ENCODE measurements at places on chromosomes 4 and X.
A peak's percentile ranks its signal among the peaks of the same experiment; 100 is the strongest.

GRCh38 chr4:2934077-2934812 is 29.0 kb downstream of the NOP14 start:
- peak; percentile 53 for DNase-seq

DNA sequence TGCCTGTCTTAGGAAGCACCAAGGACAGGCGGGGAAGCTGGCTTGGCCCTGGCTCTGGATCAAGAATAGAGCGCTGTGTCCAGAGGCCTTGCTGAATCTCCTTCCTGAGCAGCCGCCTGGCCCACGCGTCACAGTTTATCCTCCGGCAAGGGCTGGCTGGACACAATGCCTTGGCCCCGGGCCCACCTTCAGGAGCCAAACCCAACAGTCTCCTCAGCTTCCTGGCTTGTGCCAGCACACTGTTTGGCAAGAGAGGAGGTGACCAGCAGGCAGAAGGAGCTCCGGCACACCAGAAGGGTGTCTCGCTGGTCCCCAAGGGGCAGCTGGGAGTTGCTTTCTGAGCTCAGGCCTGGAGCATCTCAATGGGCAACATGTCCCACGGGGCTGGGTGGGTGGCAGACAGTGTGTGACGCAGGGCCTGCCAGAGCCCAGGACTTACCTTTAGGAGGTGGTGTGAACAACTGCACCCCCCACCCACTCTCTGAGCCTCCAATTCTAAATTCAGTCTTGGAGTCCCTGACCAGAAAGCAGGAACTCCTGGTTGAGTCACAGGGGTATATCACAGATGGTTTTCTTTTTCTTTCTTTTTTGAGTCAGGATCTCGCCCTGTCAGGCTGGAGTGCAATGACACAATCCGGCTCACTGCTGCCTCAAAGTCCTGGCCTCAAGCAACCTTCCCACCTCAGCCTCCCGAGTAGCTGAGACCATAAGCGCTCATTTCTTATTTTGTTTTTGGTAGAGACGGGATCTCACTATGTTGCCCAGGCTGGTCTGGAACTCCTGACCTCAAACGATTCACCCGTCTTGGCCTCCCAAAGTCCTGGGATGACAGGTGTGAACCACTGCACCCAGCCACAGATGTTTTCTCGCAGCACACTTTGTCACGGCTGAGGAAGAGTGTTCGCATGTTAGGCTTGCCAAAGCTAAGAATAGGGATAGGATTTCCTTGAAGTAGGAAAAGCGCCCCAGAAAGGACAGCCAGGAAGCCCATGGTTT is 361.2 kb downstream of the BCOR start:
- DNase-seq = no peak

DNA sequence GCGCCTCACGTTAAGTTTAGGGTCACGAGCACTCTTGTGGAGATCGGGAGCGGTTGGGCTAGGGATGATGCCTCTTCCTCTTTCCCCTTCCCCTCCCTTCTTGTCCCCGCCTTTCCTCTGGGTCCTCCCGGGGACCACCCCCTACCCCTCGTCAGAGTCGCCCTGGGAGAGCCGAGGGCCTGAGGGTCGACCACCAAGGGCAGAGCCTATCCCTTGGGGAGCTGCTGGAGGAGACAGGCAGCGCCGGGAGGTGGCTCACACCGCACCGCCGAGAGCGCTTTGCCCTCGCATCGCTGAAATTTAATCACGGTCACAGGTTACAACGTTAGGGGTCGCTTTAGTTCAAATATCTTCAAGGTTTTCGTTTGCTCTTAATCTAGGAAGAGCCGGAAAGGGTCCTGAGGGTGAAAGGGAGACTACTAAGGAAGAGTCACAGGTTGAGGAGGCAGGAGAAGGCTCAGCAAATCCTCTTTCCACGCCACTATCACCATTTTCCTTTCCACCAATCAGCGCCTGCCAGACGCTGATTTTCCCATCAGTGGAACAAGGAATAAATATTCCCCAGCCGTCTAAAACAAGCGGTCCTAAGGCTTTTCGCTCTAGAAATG is 528 bp upstream of the SNCA start:
- DNase-seq = peak; percentile 29

GRCh38 chrX:110245011-110245410 is 72.9 kb downstream of the AMMECR1 start:
- no peak for DNase-seq

DNA sequence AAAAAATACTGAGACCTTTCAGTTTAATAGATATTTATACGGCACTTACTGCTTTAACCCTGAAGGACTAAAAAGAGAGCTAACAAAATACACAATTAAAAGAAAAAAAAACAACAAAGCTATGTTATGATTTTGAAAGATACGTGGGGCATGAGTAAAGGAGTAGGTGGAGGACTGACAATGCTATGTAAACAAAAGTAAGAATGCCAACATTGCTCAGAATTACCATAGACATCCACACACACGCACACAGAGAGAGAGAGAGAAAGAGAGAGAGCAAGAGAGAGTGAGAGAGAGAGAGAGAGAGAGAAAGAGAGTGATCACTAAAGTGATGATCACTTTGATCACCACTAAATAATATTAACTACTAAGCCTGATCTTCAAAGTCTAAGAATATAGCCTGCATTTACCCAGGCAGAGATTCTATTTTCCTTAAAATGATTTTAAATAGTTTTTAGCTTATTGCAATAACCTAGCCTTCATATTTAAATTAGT is 313.9 kb upstream of the SPANXN4 start:
- DNase-seq = no peak

- no peak for DNase-seq
Measured at GRCh38 chr4:146051223-146051622, 112.6 kb upstream of the ZNF827 start.

DNA sequence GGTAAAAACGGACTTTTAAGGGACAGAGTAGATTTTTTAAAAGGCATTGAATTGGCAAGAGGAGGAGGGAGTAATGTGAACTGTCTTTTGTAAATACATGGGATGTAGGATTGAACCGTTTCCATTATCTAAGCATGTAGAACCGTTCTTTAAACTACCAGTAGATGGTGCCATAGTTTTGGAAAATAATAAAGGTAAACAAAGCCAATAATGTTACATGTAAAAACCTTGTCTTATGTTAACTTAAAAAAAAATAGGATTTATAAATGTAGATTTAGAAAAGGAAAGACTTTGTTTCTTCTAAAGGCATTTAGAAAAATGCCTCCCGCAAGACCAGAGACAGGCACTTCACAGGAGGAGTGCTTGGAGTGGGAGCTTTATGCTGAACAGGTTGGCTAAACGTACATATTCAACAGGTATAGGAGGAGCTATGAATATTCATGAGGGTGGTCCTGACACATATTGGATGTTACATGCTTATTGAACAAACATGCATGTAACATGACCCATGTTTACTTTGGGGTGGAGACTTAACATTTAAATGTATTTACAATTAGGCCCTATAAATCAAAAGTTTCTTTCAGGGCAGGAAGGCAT is 45.5 kb upstream of the FAM241A start:
- peak; percentile 69 for DNase-seq

GRCh38 chr4:173913496-173913895 is 370.0 kb downstream of the FBXO8 start:
- no peak for DNase-seq

GRCh38 chr4:147785129-147785528 is 53.2 kb downstream of the ARHGAP10 start:
- DNase-seq = no peak

GRCh38 chrX:78945186-78945912 is at the start of gene P2RY10:
TSS of gene P2RY10 (plus strand) at chrX:78945391. CDS start at chrX:78960521, 15,130 bp downstream.
- DNase-seq = no peak

DNA sequence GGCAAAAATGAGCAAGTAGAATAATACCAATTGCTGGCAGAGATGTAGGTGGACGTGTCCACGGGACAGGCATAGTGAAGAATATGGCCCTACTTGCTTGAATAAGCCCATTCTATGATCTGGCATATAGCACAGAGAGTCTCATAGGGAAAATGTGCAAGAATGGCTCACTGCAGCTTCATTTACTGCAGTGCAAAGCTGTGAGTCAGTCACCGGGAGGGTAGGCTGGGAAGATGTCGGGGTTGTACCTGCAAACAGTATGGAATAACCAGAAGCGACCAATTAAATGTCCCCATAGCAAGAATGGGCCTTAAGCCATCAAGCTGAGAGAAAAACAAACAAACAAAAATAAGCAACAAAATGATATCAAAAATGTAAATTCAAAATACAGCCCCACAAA is 74.3 kb downstream of the DHX15 start:
- no peak for DNase-seq

- DNase-seq = no peak
Measured at GRCh38 chrX:1841746-1842145, 226.9 kb downstream of the ASMT start.

GRCh38 chr4:3789587-3789986 is 23.4 kb downstream of the ADRA2C start:
- no peak for DNase-seq

DNA sequence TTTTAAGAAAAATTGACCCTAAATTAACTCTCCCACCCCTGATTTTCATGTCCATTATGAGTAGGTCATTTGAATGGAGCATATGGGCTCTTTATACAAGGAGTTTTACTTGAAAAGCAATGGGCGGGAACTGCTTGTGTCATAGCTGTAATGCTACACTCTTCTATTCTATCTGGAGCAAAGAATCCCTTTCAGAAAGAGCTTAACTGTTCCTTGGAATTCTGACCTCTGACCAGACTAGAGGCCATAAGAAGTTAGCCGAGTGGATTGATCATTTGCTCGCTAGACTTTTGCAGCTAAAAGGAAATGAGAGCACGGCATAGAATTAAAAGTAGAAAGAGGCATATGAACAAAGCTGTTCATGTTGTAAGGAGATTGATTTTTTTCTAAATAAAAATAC is 79.1 kb downstream of the DOCK11 start:
- DNase-seq = no peak

- no peak for DNase-seq
Measured at GRCh38 chrX:48613502-48614160, 16.3 kb downstream of the WDR13 start.

GRCh38 chr4:122806981-122807679 is 19.5 kb upstream of the FGF2 start:
- DNase-seq = no peak

DNA sequence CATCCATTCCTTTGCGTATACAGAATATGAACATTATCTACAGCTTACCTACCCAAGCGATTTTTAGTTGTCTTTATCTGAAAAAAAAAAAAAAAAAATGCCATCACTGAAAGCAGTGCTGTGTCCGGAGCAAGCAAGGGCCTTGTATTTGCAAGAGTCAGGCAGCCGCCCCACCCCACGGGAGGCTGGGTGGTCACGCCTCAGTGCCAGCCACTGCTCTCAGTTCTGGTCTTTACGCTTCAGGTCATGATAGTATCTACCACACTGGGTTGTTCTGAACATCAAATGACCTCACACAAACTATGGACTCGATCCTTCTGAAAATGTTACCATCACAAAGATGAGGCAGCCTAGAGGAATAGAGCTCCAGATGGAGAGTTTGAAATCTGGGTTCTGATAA is 62.7 kb upstream of the HELT start:
- no peak for DNase-seq

- DNase-seq = no peak
Measured at GRCh38 chr4:164924670-164925238, 47.8 kb downstream of the APELA start.

GRCh38 chrX:19343085-19343534 is 617 bp upstream of the PDHA1 start:
- DNase-seq = no peak

GRCh38 chrX:15500497-15500966 is at the start of gene BMX:
TSS of gene BMX (plus strand) at chrX:15500807. CDS start at chrX:15508354, 7,547 bp downstream.
- no peak for DNase-seq

- no peak for DNase-seq
Measured at GRCh38 chr4:152957437-152958171, 21.5 kb downstream of the FHDC1 start.

GRCh38 chr4:41678951-41679350 is 69.6 kb downstream of the PHOX2B start:
- no peak for DNase-seq

GRCh38 chr4:66574145-66574978 is 904.1 kb upstream of the EPHA5 start:
- DNase-seq = no peak

GRCh38 chr4:67581208-67581857 is 22.8 kb downstream of the STAP1 start:
- no peak for DNase-seq

GRCh38 chr4:113481820-113482219 is 279.7 kb downstream of the CAMK2D start:
- no peak for DNase-seq

DNA sequence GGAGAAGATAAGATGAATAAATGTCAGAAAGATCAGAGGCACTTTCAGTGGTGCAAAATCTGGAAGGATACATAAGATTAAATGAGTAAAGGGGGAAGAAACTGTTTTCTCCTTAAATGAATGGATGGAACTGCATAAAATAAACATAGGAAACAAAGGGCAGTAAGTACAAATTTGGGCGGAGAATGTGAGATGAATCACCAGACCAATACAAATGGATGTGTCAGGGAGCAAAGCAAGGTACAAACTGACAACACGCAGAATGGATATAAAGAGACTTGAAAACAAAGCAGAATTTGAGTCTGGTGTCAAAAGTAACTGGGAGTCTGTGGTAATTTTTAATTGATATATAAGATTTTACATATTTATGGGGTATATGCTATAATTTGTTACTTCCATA is 175.3 kb upstream of the PCDH18 start:
- no peak for DNase-seq

DNA sequence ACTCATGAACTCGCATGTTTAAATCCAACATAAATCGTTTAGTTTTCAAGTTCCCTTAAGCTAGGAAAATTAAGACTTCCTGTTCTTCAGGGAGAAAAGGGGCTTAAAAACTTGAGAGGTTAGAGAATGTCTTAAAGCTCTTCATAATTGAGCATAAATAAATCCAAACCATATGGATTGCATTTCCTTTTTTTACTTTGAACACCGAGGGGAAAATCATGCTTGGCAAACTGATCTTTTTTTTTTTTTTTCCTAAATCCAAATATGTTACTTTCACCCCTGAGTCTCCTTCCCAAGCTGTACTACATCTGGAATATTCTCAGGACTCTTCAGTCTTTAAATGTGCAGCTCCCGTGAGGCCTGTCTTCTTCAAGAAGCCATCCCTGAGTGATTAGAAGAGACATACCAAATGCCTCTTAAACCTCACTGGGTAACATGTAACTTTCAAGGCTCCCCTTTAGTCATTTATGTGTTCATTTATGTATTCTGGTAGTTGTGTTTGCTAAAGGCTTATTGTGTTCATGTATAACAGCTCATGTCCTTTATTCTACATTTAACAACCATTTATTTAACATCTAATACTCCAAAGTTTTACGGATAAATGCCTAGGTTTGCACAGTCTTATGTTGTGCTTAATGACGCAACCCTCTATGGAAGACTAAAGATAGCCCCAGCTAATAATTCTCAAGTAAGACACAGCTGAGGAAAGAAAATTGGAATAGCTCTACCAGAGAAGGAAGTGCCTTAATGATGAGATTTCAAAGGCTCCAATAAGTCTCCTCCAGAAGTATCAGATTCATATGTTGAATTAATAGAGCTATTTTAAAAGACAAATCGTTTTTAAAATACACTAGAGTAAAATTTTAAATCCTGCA is 107.0 kb downstream of the AGTR2 start:
- DNase-seq = no peak

GRCh38 chr4:75376543-75376942 is 137.7 kb downstream of the RCHY1 start:
- DNase-seq = no peak

GRCh38 chr4:69167300-69167699 is 47.2 kb downstream of the UGT2B11 start:
- DNase-seq = no peak

GRCh38 chr4:1656986-1657385 is 27.1 kb downstream of the FAM53A start:
- DNase-seq = no peak

- no peak for DNase-seq
Measured at GRCh38 chrX:40099055-40099958, 1.5 kb upstream of the BCOR start.

Data from trophoblast cell (in vitro differentiated cells and primary cell).